ENCODE measurements at places on chromosomes 16 and 17.
A peak's percentile ranks its signal among the peaks of the same experiment; 100 is the strongest.

DNA sequence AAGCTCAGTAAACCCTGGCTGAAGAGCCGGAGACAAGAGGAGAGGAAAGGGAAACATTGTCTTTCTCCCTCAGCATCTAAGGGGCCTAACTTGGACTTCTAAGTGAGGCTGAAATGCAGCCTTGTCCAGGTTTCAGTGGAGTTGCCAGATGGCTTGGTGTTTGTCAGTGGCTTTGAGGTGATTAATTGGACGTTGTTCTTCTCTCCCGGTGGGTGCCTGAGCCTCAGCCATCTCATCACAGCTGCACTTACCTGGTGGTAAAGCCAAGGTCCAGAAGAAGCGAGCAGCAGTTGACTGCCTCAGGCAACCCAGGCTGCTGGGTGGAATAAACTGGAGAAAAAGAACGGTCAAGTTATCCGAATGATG is 202.2 kb upstream of the NLRP1 start:
- no peak for DNase-seq

GRCh38 chr17:354651-355556 is 2.3 kb upstream of the RPH3AL start:
- no peak for DNase-seq

- no peak for DNase-seq
Observed at GRCh38 chr16:77686385-77686784, 35.9 kb upstream of the NUDT7 start.

DNA sequence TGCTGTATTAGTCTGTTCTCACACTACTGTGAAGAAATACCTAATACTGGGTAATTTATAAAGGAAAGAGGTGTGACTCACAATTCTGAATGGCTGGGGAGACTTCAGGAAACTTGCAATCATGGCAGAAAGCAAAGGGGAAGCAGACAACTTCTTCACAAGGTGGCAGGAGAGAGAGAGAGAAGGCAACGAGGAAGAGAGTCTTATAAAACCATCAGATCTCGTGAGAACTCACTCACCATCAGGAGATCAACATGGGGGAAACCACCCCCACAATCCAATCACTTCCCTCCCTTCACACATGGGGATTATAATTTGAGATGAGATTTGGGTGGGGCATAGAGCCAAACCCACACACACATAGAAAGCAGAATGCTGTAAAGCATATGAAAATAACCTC is 896.2 kb downstream of the CDH11 start:
- DNase-seq, result no peak

DNA sequence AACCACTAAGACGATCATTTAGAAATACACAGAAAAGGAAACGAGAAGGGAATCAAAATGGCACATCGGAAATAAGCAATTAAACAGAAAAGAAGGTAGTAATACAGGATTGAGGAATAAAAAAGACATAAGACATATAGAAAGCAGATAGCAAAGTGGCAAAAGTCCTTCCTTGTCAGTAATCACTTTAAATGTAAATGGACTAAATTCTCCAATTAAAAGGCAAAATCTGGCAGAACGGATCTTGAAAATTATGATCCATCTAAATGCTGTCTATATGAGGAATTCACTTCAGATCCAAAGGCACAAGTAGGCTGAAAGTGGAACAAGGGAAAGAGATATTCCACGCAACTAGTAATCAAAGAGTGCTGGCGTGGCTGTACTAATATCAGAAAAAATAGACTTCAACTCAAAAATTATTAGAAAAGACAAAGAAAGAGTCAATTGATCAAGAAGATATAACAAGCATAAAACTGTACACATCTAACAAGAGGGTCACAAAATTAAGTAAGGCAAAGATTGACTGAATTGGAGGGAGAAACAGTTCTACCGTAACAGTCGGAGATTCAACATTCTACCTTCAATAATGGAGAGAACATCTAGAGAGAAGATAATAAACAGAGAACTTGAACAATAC is 36.8 kb upstream of the METRNL start:
- DNase-seq, result no peak

- DNase-seq, result no peak
Observed at GRCh38 chr16:16122264-16122663, 101.0 kb downstream of the ABCC6 start.

GRCh38 chr17:42311240-42312034 is 23.1 kb downstream of the STAT5A start:
- DNase-seq, result no peak

DNA sequence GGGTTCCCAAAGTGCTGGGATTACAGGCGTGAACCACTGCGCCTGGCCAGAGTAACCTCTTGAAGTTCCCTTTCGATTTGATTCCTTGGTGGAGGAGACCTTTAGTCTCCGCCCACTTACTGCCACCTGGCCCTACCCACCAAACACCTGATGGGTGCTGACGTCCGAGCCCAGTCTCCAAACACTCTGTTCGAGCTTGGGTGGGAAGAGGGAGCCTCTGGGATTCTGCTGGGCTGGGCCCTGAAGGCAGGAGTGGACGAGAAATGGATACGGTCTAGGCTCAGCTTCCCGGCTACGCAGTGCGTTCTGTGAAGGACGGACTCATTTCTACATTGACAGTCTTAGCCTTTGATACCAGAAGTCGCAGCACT is 870 bp upstream of the ITGA3 start:
- peak; percentile 26 for DNase-seq

DNA sequence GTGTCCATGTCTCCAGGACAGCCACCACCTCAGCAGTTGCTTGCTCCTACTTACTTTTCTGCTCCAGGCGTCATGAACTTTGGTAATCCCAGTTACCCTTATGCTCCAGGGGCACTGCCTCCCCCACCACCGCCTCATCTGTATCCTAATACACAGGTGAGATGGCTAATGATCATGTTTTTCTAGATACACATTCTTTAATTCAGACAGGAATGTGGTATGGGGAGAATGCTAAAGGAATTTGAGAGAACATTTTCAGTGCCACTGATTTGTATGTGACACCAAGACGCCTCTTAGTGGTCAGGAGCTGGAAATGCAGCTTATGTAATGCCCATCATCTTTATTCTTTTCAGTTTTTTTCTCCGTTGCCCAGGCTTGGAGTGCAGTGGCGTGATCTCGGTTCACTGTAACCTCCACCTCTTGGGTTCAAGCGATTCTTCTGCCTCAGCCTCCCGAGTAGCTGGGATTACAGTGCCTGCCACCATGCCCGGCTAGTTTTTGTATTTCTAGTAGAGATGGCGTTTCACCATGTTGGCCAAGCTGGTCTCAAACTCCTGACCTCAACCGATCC is 8.9 kb upstream of the RAPGEFL1 start:
- DNase-seq, result peak; percentile 7

DNA sequence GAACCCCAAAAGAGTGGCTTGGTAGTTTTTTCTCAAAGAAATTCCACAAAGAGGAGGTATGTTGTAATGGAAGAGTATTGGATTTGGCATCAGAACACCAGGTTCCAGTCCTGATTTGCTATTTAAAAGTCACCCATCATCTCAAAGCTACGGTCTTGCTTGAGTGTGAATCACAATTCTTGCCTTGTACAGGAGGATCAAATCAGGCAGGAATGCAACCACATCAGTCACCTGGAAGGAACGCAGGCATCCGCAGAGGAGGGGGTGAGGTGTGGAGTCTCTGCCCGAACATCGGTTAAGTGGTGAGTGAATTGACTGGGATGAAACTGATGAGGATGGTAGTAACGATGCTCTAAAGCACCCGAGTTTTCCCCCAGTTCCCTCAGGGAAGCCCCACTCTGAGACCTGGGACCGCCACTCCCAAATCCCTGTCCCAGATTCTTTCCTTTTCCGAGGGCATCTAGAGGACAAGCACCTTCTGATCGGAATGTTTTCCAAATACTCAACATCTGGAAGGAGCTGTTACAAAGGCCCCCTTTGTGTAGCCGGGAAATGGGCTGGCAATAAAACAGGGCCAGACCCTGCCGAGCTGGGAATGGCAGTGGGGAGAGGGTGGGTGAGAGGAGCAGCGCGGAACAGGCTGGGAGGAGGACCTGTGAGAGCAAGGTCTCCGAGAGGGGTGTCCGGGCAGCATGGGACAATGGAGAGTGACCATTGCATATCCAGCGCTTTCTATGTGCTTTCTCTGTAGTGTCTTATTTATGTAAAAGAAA is 469.6 kb downstream of the SLC39A11 start:
- DNase-seq, result no peak

GRCh38 chr16:16797239-16797638 is 418.3 kb downstream of the NPIPA7 start:
- DNase-seq, result no peak

GRCh38 chr17:28406473-28406814 is 432 bp upstream of the SLC46A1 start:
- DNase-seq, result peak; percentile 64

GRCh38 chr17:52047086-52047485 is 111.4 kb downstream of the CA10 start:
- DNase-seq, result no peak

DNA sequence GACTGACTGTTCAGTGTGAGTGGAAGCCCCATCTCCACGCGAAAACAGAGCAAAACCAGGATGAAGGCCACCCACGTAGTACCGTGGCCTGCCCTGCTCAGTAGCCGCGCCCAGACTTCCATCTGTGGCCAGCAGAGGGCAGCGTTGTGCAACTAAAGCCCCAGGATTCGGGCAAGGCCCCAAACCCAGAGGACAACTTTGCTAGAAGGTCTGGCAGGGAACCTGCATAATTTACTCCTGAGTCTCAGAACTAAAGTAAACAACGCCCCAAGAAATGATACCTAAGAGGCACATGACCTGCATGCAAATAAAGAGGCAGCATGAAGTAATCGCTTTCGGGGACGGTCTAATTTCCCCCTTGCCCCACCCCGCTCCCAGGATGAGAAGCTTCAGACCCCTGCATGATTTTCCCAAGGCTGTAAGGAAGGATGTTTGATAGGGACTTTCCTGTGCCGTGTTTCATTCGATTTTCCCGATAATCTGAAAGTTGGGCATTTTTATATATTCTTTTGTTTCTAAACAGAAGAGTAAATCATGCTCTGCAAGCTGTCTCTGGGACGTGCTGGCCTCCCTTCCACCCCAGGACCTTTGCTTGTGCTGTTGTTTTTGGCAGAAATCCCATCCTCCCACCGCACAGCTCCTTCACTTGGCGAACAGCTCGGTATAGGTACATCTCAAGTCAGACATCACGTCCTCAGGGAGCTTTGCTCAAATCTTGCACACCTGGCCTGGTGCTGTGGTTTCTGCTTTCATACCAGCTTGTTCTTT is 18.6 kb downstream of the HSBP1 start:
- DNase-seq, result peak; percentile 57

DNA sequence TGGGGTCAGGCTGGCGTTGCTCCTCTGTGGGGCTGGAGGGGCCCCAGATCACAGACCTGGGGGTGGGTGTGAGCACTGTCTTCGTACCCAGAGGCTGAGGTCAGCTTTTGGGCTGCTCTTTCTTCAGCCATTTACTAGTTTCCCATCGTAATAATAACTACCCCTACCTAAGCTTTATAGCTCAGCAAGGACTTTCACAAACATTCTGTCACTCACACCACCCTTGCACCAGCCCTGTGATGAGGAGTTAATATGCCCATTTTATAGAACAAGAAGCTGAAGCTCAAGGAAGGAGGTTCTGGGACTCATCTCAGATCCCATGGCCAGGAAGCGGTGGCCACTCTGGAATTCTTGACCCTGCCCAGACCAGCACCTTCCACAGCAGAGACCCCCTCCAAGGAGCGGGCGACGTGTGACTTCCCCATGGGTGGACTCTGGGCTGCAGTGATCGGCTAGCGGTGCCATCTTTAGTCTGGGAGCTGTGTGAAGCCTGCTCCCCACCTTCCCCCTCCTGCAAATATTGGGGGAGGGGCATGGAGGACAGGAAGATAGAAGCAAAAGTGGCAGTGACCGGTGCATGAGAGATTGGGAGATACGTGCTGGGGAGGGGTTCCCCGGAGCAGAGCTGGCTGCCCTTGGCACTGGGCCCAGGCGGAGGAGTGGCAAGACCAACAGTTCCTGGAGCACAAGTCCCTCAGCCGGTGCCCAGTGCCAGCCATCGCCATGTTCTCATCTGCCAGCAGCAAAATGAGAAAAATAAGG is 81.8 kb upstream of the TOB1 start:
- peak; percentile 27 for DNase-seq

DNA sequence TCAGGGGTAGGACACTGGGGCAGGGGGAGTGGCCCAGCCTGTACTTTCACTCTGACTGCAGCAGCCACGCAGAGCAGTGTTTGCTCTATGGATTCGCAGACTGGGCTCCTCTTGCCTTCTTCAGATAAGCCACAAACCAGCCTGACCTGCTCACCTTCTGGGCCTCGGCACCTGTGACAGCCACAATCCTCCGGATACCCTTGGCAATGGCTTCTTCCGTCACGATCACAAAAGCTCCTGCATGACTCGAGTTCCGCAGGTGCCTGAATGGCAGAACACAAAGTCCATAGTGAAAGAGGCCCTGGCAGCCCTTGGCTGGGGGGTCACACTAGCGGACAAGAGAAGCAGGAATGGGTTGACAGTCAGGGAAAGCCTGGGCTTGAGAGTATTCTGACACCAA is 3.8 kb upstream of the EXOSC6 start:
- no peak for DNase-seq

- DNase-seq, result peak; percentile 67
Observed at GRCh38 chr16:66399930-66400329, 27.2 kb upstream of the BEAN1 start.

DNA sequence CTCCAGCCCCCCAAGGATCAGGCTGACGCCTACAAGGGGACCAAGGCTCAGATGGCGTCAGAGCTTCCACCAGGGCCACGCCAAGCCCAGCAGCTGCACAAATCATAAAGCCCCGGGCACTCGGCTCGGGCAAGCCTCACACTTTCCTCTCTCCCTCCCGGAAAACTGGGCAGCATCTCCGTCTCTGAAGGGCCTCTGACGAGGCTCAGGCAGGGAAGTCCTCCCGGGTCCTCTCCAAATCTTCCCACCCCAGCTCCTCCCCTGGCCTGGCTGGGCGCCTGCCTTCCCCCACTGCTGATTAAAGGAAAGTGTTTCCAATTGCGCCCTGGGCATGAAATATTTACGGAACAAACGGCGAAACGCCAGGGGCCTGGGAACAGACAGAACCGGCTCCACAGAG is 38.5 kb downstream of the PIEZO1 start:
- DNase-seq, result no peak

DNA sequence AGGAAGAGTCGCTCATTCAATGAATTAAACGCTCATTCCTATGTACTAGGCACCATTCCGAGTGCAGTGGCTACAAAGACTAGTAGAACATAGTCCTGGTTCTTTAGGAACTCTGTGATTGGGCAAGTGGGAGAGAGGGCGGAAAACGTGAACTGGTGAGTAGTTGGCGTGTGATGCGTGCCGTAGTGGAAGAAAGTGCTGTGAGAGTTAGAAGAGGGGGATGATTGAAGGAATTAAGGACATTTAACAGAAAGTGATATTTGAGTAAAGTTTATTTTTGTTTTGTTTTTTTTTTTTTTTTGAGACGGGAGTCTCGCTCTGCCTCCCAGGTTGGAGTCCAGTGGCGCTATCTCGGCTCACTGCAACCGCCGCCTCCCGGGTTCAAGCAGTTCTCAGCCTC is 7.9 kb upstream of the SLFN14 start:
- DNase-seq, result peak; percentile 18
